ENCODE measurements at places on chromosomes 5 and 9.

DNA sequence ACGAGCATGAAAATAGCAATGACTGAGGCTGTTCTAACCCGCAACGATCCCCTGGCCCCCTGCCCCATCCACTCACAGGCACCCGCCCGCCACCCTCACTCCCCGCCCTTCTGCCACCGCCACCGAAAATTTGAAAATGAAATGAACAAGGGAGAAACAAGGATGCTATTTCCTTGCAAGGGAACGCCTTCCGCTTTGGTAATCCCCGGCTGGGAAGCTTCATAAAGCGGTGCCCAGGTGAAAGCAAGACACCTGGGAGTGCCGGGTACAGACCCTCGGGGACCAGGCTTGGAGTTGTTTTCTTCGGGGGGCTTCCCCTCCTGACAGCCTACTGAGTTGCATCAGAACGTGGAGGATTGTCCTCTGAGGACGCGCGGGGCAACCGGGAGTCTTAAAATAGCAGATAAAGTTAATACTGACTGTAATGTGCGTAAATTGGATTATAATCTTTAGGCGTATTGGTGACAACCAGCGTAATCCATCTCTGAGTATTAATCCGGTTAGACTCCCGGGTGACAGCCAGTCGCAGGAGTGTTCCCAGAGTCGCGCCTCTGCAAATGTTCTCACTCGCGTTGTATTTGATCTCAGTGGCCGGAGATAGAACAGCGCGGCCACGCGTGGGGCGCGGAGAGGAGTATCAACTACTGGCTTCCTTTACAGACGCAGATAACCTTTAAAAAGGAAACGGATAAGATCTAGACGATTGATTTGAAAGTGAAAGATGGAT is 885 bp upstream of the MLLT3 start:
- peak; percentile 49 for DNase-seq

GRCh38 chr5:180323160-180323559 is 30.0 kb downstream of the GFPT2 start:
- no peak for DNase-seq

DNA sequence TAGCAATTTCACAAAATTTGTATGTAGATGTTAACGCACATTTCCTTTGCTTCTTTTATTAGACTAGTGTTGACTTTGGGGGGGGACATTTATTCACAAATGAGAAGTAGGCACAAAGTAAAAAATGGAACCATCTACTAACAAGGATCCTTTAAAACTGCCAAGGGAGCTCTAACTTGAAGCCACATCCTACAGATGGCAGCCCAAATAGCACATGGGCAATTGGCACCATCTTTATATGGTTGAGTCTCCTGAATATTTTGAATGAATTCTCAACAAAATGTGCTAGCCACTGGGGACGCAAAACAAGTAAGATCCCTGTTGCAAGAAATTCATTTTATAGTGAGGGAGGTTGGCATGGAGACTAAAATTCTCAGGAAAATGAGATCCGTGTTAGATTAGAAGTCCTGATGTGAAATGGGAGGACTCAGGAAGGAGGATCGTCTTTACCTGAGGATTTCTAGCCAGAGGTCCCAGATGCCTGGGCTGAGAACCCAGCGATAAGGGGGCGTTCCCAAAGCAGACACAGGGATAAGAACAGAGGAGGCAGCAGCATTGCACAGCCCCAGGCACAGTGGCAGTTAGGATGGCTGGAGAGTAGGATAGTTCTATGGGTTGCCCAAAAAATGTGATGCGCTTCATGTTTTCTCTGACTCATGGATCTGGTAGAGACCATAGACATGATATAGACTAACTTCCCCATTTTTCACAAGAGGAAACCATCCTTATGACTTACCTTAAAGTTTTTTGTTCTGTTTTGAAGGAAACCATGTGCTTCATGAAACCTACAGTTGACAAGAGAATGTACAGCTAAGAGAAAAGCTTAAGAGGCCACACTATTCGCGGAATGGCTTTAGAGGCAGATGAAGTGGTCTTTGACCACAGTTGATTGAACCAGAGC is 37.4 kb downstream of the C9orf152 start:
- no peak for DNase-seq

GRCh38 chr5:80225189-80225933 is 30.5 kb downstream of the SERINC5 start:
- DNase-seq: no peak

DNA sequence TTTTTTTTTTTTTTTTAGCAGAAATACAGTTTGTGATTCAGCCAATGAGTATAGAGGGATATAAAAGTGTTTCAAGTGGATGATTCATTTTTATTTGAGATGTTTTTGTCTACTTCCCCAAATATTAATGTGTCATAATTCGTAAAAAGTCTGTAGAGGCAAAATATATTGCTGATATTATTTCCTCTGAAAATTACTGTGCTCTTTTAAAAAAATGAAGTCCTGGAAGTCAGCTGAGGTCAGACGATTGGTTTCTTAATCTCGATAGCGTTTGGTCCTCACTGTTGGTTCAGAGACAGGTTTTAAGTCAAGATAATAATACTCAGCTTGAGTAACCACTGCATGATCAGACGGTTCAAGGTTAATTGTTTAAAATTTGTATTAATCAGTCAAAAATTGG is 19.5 kb downstream of the IL9 start:
- no peak for DNase-seq

DNA sequence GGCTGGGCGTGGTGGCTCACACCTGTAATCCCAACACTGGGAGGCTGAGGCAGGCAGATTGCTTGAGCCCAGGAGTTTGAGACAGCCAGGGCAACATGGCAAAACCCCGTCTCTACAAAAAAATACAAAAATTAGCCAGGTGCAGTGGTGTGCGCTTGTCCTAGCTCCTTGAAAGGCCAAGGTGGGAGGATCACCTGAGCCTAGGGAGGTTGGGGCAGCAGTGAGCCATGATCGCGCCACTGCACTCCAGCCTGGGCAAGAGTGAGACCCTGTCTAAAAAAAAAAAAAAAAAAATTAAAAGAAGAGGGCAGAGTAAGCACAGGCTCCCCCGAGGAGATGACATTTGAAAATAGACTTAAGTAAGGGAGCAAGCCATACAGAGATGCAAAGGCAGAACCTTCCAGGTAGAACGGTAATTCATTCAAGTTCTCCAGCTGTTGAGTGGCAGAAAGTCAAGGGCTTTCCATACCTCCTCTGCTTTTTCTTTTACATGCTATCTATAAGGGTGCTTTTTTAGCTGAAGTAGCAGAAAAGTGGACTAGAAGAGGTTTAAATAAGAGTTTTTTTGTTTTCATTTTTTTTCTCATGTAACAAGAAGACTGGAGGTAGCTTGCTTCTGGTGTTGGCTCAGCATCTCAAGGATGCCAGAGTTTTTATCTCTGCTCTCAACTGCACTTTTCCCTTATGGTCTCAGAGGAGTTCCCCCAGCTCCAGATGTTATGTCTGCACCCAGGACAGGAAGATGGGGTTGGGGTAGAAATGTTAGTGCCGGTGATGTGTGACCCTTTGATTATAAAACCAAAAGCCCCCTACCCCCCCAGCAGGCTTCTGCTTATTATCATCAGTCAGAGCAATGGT is 40.8 kb downstream of the ERGIC1 start:
- DNase-seq: no peak

DNA sequence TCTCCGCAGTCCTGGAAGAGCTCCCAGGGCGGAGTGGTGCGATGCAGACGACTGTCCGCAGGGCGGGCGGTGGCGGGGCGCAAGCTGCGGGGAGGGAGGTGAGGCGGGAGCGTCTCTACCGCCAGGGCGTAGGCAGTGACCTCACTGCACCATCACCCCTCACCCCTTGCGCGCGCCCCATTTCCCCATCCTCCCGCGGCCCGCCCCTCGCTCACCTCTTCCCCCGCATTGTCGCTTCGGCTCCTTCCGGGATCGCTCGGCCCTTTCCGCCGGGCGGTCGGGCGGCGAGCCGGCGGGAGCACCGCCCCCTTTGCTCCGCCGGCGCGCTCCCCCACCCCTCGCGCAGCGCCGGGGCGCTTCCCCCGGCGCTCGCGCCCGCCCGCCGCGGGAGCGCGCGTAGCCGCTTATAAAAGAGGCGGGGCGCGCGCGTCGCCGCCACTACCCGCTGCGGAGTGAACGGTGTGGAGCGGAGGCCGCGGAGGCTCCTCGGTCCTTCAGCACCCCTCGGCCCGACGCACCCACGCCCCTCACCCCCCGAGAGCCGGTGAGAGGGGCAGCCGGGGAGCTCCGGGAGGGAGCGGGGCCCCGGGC is at the start of gene SPTAN1:
Gene SPTAN1, plus strand, starts transcription at position 435 of the 591 bp plus-strand sequence. CDS start 14,154 bp downstream, outside the sequence.
- peak; percentile 96 for DNase-seq

DNA sequence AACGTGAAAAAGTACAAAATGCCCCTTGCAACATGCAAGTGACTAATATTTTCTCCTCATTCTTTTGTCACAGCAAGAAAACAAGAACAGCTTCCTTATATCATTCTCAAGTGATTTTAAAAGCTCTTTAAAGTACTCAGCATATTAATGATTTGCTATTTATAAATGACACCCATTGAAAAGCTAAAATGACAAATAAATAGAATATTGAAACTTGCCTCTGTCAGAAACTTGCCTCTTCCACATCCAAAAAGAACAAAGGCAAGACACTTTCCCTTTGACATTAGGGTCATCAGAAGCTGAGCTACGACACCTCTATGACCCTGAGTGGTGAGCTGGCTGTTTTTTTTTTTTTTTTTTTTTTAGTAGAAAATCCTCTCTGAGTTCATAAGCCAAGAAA is 339.6 kb upstream of the ITGA1 start:
- DNase-seq: no peak

- no peak for DNase-seq
These were observed 191.1 kb upstream of the DMRT1 start for GRCh38 chr9:650362-650761.

DNA sequence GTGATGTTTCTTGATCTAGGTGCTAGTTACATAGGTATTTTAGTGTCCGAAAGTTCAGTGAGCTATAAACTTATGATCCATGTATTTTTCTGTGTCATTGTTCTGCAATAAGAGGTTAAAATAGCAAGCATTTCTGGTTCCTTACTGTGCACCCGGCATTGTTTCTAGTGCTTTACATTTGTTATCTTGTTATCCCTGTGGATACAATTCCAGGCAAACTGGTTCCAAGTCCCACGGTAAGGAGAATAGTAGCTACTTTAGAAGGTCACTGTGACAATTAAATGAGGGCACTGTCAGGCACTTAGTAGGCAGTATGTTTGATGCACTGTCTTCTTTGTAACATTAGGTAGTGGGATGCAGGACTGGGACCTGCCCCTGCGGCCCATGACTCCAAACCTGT is 9.0 kb downstream of the FUBP3 start:
- DNase-seq: no peak

DNA sequence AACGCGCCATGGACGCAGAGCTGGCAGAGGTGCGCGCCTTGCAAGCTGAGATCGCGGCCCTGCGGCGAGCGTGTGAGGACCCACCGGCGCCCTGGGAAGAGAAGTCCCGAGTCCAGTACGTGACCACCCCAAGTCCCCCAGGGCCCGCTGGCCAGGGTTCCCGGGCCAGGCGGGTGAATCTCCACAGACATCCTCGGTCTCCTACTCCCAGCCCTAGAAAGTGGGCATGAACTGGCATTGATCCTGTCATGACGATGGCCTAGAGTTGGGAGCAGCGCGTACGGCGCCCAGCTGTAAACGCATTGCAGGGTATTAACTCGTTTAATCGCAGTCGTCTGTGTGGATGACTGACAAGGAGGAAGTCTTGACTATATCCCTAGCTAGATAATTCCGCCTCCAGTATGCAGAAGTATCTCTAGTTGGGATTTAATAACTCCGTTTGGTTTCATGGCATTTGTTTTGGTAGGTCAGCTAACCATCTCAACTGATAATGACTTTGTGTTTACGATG is 293 bp downstream of the CENPP start:
- DNase-seq: no peak

DNA sequence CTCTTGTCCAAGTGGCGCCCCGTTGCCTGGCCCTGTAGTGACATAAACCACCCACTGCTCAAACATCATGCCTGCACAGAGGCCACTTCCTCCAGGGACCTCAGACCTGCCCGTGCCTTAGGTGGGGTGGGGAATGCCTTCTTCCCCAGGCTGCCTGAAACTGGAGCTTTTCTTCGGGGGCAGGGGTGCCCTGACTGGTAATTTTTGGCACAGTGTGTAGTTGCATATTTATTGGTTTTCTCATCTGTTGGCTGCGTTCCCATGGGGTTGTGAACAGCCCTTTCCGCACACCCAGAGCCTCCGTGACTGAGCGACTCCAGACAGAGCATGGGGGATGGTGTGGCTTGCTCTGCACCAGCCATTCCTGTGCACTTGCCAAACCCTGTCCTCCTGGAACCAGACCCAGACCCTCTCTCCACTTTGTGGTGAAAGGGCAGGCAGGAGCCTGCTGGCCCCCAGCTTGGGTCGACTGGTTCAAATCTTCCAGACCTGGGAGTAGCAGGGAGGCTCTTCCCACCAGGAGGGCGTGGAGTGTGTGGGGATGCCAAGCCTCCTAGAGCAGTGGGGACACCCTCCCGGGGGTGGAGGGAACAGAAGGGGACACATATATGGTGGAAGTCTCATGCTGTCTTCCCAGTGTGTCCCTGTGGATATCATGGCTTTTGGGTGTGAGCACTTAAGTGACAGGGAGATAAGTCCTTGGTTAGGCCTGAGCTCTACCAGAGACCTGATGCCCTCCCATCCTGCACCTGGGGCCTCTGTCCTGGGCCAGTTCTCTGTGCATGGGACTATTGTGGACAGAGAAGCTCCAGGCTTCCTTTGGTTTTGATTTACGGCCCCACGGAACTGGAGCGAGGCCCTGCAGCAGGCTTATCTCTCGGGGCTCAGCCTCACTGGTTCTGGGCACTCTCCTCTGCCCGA is 39.6 kb downstream of the WNK2 start:
- no peak for DNase-seq

GRCh38 chr9:1207686-1208085 is 157.5 kb downstream of the DMRT2 start:
- no peak for DNase-seq

GRCh38 chr9:1554081-1555035 is 460.8 kb upstream of the SMARCA2 start:
- no peak for DNase-seq

- DNase-seq: no peak
These were observed 972.5 kb upstream of the CTNND2 start for GRCh38 chr5:12876541-12877298.

GRCh38 chr5:76960004-76960625 is 7.3 kb downstream of the CRHBP start:
- no peak for DNase-seq

DNA sequence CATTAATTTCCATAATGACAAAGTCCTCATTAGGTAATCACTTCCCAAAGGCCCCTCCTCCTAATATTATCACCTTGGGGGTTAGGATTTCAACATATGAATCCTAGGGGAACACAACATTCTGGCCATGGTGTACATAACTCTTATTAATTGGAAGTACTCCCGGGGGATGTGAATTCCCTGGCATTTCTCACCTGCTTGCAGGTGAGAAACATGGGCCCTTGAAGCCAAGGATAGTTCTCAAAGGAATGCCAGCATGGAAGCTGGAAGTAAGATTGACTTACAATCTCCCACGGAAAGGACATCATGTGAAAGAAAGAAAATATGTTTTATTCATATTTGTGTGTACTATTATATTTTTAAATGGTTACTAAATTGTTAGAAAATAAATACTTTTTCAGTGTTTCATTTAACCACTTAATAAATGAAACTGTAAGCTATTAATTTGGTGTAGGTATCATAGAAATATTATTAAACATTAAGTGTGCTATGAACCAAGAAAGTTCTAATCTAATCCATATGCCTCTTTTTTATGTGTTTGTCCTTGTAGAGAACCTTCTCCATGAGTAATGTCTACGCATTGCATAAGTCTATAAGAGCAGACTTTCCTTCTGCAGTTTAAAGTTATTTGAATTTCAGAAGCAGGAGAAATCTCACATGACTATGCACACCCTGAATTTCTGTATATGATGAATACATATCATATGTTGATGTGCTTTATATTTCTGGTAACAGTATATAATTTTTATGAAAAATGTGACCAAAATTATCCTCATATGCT is 59.4 kb downstream of the ANXA1 start:
- DNase-seq: no peak

- no peak for DNase-seq
These were observed 98.9 kb upstream of the TAF11L2 start for GRCh38 chr5:17398866-17399835.

Measured in activated naive CD4-positive, alpha-beta T cell treated with anti-CD3 and anti-CD28 coated beads, Interleukin-2, amount 50 U/mL, for 72 hours (primary cell).